Effector memory CD4-positive, alpha-beta T cell (primary cell): ENCODE measurements at places on chromosomes 3 and 15.

GRCh38 chr3:132205609-132206008 is 111.6 kb upstream of the ACP3 start:
- DNase-seq: no peak

DNA sequence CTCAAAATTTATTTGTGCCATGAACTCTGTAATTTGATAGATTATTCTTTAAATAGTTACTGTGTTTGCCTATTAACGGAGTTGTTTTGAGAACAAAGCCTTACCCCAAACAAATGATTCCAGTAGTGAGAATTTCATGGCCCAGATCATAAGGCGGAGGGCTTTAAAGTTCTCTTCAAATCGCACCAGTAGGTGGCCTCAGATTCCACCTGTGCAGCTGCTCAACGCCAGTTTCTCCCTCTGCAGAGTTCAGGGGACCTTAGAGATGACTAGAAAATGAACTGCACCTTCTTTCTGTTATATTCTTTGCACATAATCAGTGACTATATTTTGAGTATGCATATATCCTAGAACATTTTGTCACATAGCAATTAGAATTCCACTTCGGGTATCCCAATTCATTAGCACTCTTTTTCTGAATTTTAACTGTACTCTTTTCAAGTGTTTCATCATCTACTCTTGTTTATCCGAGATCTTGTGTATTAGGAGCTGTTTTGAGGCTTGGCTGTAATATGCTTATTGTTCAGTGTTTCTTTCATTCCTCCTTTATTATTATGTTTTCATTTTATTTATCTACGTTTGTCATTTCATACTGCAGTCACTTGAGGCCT is 232.6 kb upstream of the CHRM5 start:
- DNase-seq: no peak

DNA sequence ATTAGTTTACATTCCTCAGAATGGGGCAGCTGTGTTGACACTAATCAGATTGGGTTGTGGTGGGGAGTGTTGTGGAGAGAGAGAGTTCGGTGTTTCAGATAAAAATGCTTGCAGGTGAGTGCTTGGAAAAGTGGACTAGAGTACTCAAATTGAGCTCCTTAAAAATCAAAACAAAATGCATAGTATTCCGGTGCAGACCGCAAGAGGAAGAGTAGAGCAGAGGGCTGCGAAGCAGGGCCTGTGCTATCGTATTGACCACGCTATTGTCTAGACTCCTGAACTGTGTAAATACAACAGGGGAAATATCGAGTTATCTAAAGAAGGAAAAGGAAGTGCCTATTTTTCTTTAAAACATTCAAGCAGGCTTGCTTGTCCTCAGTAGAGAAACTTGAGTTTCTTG is 159.5 kb downstream of the TP63 start:
- no peak for DNase-seq

DNA sequence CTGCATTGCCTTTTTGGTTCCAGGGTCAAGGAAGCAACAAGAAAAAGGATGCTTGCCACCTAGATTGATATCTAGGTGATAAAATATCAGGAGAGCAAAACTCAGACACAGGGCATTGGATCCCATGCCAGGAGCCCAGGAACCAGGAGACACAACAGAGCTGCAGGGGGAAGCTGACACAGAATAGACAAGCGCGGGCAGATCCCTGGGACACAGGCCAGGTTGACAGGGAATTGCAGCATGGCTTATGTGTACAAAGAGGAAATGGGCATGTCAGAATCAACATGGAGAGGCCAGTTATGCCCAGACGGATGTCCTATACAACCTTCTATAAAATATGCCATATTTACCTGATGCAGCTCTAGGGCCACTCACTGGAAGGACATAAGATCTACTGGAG is 84.2 kb downstream of the SEMA6D start:
- no peak for DNase-seq

- no peak for DNase-seq
Measured at GRCh38 chr3:143000528-143000927, 842 bp upstream of the U2SURP start.

- peak; percentile 68 for DNase-seq
Measured at GRCh38 chr3:17151598-17152373, 267.0 kb downstream of the PLCL2 start.

DNA sequence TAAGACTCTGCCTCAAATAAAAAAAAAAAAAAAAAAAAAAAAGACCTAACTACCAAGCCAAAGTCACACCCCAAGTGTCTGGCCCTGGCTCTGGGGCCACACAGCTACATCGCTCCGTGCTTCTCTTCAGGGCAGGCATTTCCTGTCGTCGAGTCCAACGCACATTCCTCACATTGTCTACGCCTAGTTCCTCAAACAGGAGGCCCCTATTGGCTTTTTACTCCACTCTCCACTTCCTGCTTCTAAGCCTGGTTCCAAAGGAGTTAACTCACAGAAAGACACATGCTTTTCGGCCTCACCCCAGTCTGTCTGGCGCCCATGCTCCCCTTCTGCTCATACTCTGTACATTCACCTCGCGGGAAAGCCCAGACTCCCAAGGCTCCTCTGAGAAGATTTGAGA is 28.8 kb downstream of the KNG1 start:
- no peak for DNase-seq

GRCh38 chr3:37087870-37088269 is 86.5 kb downstream of the LRRFIP2 start:
- no peak for DNase-seq

DNA sequence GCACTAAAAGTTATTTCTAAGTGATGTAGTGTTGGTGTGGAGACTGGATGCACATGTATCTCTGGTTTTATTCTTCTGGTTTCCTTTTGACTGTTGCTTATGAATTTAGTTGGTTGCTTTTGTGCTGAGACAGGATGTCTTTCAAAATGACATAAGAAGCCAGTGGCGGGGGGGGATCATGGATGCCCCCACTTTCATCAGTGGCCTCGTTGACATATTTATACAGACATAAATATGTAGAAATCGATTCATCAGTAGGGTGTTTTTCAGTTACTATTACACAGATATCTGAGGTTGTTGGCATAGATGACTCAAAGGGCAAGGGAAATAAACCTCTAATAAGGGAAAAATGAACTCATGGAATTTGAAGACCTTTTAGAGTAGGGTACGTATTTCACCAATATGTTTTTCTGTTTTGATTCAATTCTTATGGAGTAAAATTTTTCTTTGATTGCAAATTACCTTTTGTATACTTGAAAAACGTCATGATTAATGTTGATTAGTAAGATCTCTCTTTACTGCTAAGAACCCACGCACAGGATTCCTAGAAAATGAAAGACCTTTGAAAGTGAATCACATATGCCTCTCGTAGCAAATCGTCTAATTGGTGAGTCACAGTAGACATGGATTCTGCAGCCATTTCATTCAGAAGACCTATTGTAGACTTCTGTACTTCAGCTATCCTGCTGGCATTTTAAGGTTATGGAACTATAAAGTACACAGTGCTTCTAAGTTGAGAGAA is 97.4 kb upstream of the RBMS3 start:
- DNase-seq: no peak

GRCh38 chr3:53789459-53789858 is 56.8 kb downstream of the CHDH start:
- DNase-seq: no peak

DNA sequence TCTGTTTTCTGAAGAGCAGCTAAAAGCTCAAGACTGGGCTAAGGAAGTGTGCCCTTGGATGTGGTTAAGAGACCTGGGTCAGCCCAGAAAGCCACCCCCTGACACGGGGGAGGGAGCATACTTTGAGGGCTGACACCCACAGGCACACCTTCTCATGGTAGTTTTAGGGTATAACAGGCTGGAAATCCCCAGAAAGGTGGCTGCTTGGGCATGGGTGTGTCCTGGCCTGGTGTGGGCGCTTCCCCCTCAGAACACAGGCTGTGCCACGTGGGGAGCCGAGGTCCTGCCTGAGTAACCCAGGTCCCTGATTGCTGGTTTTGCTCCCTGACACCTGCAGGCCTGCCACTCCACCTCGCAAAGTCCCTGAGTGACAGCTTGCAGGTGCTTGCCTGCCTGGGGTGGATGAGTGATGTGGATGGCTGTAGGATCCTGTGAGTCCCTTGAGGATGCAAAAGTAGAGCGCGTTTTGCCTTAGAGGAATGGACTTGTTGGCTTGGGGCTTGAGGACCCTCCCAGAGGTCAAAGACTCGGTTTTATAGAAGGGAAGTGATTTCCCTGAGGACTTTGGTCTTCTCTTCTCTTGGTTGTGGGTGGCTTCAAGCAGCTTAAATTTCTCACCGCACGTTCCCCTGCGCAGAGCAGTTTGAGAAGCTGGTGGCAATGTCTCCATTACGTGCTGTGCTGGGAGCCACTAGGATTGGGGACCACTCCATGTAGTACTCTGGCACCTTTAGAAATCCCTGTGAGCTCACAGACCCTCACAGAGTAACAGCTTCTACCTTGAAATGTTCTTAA is 94.4 kb downstream of the DNASE1L3 start:
- DNase-seq: peak; percentile 49

DNA sequence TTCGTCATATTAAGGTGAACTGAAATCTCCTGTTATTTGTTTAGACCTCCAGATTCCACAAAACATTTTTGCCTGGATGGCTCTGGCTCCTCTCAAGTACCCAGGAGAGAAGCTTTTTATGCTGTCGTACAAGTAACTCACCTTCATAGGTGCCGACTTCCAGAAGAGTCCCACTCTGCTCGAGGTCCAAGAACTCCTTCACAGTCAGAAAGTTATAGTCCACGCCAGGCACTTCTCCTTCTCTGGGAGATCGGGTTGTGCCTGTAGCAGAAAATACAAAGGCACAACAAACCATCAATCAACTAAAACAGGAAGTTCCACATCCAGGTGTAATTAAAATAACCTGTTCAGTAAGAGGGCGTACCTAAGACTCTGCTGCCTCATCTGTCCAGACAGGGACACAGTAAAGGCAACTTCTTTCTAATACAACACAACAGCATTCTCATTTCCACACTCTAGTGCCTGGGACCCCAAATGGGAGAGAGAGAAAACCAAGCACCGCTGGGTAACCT is 545.3 kb downstream of the MAGI1 start:
- DNase-seq: no peak

- DNase-seq: no peak
Measured at GRCh38 chr3:83956431-83956830, 1002.4 kb upstream of the CADM2 start.

DNA sequence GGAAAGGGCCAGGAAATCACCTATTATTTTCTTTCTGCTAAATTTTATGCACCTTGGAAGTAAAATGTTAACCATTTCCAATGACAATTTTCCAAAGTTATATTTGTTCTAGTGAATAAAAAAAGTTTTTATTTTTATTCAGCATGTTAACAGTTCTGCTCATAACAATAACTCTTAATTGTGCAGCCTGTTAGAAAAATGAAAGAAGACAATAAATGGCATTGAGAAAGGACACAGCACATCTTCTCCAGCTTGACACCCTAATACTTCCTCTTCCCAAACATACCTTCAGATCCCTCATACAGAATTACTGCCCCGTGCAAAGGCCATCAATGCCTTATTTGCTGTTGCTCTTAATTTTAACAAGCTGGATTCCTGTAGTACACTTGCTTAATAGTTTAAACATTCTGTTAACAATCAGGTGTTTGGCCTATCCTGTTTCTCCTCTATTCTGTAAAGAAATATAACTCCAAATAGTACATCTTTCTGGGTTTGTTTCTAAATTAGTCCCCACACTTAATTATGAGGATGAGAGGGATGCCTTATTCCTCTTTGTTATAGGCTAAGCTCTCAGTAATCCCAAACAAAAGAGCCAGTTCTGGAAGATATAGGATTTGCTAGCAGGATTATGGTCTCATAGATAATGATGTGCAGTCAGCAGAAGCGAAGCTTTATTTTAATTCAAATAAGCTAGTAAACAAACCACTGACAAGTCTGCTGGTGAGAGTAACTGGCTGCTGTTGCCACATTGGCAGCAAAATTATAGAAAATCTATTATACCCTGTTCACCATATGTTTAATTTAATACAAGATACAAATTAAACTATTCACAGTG is 19.2 kb upstream of the SOX2 start:
- no peak for DNase-seq

- DNase-seq: no peak
Measured at GRCh38 chr3:49616491-49616941, 57.6 kb upstream of the APEH start.

GRCh38 chr15:77037388-77038209 is 33.3 kb downstream of the TSPAN3 start:
- DNase-seq: no peak

DNA sequence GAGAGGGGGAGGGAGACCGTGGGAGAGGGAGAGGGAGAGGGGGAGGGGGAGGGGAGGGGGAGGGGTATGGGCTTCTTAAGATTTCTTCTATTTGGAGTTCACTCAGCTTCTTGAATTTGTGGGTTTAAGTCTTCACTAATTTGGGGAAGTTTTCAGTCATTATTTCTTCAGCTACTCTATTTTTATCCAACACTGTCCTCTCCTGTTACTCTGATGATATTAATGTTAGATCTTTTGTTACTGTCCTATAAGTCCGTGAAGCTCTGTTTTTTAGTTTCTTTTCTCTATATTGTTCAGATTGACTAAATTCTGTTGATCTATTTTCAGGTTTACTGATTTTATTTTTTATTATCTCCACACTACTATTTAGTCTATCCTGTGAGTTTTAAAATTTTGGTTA is 351.5 kb upstream of the TPM1 start:
- no peak for DNase-seq

GRCh38 chr3:113275929-113276750 is 64.8 kb downstream of the BOC start:
- no peak for DNase-seq

DNA sequence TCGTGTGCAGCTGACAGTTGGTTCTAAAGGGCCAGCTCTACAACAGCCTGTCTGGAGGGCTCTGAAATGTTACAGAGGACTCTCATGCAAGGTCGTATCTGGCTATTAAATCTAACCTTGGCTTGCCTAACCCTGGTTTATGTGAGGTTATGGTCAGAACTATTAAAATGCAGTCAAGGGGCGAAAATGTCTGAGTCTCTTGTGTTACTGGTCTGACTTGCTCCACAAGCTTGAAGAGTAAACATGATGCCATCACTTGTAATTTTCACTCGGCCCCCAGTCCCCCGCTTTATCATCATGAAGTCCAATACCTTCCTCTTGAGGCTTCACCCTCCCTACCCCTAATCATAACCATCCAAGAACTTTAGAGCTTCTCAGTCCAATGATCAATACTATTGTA is 9.4 kb downstream of the ENTPD3 start:
- no peak for DNase-seq

DNA sequence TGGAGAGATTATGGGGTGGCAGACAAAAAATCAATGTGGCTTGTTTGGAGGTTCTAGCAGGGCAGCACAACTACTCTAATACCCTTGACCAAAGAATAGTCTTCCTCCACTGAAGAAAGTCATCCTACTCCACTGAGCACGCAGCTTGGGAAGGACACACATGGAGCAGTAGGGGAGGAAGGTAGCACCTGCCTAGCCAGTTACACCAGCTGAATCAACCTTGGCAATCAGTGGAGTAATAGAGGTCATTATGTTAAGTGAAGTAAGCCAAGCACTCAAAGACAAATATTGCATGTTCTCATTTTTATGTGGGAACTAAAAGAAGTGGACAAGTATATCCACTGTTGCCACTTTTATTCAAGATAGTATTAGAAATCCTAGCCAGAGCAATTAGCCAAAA is 555.8 kb upstream of the ALCAM start:
- no peak for DNase-seq
